ENCODE measurements at places on chromosomes 5 and 9. TPM values are rescaled to one million over a fixed set of nuclear protein-coding genes. Genes with fewer than 3 reads are reported as not detected.

DNA sequence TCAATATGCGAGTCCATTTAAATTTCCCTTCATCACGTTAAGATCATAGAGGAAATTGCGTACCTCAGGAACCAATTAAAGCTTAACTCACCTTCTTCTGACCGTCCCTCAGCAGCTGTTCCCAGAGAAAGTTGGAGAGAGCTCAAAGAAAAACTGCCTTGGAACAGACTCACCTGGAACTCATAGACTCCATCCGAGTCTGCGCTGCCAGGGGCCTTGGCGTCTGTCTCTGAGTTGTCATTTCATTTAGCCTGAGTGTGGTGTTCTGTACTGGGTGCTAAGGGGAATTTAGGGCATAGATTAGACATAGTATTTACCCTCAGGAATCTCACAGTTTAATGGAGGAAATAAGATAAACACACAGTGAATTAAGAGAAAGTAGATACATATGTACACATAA lies 892.7 kb downstream of the TLE1 start:
- H3K4me3 ChIP-seq, result no peak overlapping the region
- H3K27me3 ChIP-seq, result no peaks in the 10 kb centered on the region
- H3K36me3 ChIP-seq, result no peaks in the 10 kb centered on the region

DNA sequence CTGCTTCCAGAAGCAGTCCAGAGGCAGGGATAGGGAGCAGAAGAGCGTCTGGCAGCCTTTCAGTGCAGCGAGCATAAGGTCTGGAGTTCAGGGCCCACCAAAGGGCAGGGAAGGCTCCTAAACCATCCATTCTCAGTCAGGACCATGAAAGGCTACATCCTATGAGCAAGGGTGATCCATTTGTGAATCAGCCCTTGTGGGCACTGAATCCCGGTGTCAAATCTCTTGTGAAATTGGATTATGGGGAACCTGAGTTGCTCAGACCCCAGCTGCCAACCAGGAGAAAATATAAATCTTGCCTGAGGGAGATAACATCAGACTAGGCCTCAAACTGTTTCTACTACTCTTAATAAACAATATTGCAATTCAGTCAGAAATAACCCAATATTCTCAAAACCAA lies 204.4 kb downstream of the SYK start:
- H3K27me3 ChIP-seq, result no peaks in the 10 kb centered on the region
- DNase-seq, result no peak
- H3K36me3 ChIP-seq, result no peaks in the 10 kb centered on the region
- H3K27ac ChIP-seq, result no peak overlapping the region
- no peak overlapping the region for H3K4me3 ChIP-seq

DNA sequence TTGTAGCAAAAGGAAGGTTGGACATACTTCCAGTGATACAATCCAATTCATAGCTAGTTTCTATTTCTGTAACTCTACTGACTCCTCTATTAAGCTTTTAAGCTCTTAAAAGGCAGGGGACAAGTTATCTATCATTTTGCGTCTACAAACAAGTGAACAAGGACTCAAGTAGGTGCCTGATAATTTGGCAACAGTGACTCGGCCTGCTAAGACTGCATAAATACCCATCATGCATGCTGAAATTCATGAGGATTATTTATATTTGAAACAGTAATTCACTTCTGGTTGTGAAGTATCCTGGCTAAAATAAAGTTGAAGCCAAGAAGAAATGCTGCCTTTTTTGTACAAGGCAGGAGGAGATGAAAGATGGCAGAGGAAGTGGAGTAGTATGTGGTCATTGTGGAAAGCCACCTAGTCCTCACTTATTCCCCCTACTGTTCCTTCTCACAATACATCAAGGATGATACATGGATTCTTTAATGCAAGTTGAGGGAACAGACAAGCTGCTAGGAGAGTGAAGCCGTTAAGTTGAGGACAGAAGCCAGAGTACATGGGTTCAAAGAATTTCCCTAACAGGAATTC lies 74.0 kb downstream of the MRPS27 start:
- no peak overlapping the region for H3K4me3 ChIP-seq
- H3K27ac ChIP-seq, result peak overlapping the region; percentile 37
- no peaks in the 10 kb centered on the region for H3K27me3 ChIP-seq
- no peaks in the 10 kb centered on the region for H3K36me3 ChIP-seq

DNA sequence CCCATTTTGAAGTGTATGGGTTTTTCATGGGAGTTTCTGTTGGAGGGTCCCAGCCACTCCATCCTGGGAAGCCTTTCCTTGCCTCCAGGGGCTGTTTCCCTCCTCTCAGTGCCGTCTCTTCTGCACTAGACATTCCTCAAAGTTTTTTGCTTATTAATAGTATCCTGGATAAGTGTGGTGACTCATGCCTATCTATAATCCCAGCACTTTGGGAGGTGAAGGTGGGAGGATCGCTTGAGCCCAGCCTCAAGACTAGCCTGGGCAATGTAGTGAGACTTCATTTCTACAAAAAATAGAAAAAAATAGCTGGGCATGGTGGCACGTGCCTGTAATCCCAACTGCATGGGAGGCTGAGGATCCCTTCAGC lies 43.1 kb downstream of the RALGPS1 start:
- DNase-seq, result peak; percentile 64
- peaks cover 19% of the 10 kb centered on the region for H3K4me1 ChIP-seq
- no peak overlapping the region for H3K4me3 ChIP-seq

DNA sequence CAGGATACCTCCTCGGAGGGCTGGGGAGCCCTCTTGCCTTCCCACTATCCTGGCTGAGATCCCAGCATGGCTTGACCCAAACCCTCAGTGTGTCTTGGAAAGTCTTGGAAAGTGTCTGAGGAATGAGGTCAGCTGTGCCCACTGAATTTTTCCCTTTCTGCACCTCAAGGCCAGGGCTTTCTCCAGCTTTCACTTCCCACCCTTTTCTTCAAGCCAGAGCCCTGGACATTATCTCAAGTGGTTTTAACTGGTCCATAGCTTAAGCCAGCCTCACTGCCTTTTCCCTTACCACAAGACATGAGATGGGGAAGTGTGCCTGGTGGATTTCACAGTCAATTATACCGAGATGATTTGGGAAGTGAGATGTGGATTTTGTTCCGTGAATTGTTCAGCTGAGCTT lies 35.7 kb upstream of the LHX2 start:
- H3K4me3 ChIP-seq, result no peak overlapping the region
- no peak overlapping the region for H3K27ac ChIP-seq
- no peak for DNase-seq
- H3K36me3 ChIP-seq, result no peaks in the 10 kb centered on the region
- H3K27me3 ChIP-seq, result peaks cover 25% of the 10 kb centered on the region

DNA sequence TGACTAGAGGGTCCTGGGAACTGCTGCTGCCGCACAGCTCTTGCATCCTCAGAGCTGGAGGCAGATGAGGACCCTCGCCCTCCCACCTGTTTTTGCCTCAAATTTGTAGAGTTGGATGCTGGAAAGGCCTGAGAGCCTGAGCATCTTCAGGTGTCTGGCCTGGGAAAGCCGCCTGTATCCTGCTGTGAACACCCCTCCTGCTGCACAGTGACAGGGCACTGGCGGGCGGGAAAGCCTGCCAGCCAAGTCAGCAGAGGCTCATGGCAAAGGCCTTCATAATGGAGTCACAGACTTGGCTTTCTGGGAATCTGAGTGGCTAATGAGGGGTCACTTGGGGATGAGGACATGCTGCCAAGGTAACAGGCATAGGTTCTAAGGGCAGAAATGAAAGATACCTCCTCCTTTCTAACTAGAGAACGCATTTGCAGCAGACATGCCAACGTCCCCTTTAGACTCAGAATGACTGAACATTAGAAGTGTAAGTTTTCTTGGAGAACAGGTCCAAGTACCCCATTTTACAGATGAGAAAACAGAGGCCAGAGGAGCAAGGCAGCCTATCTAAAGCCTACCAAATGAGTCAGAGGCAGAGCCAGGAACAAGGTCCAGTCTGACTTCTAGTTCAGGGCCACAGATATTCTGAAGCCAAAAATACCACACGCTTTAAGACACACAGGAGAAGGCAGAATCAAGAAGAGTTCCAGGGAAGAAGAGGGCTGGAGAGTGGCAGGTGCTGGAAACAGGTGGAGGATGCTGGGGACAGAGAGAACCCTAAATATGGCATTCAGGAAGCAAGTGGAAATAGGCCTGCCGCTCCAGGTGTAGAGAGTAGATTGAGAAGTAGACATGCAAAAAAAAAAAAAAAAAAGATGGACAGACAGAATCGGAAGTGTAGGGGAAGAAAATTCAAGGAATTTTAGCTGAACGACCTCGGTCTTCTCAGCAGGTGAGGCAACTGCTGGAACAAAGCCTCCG lies 44.1 kb downstream of the EPB41L4B start:
- no peaks in the 10 kb centered on the region for H3K4me1 ChIP-seq
- H3K27me3 ChIP-seq, result peaks cover 6% of the 10 kb centered on the region
- H3K36me3 ChIP-seq, result no peaks in the 10 kb centered on the region
- H3K27ac ChIP-seq, result no peak overlapping the region
- no peak overlapping the region for H3K4me3 ChIP-seq

- no peak for DNase-seq
- H3K27me3 ChIP-seq, result no peaks in the 10 kb centered on the region
- H3K4me3 ChIP-seq, result no peak overlapping the region
- peaks cover 23% of the 10 kb centered on the region for H3K4me1 ChIP-seq
- no peak overlapping the region for H3K27ac ChIP-seq
These were observed 128.1 kb upstream of the LHFPL2 start for GRCh38 chr5:78776637-78777036.

DNA sequence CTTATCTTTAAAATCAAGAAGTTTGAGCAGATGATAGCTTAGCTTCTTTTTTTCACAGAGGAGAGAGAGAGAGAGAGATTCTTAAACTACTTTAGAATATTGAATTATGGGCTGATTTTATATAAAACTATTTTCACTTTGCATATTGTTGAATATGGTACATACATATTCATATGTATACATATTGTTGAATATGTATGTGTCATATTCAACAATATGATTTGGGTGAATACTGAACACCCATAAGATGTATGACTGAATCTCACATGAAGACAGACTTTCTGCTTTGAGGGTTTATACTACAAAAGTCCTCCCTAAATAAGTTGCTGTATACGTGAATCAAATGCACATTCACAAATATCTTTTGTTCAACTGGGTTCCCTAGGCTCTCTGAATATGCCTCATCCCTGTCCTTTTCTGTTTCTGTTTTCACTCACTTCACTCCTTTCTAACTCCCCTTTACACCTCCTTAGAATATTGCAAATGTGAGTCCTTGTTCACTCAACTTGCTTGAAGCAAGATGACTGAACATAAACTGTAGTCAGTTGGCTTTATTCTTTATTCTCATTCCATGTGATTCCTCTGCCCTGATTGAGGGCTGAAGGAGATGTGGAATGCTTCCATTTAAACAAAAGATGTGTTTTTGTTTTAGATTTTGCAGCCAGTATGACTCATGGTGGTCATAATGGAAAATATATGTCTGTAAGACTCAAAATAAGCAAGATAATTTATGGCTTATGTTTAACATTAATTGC lies 225.4 kb upstream of the DAB2 start:
- no peaks in the 10 kb centered on the region for H3K27me3 ChIP-seq
- H3K27ac ChIP-seq, result no peak overlapping the region

- H3K36me3 ChIP-seq, result no peaks in the 10 kb centered on the region
- no peaks in the 10 kb centered on the region for H3K27me3 ChIP-seq
- DNase-seq, result peak; percentile 44
- no peak overlapping the region for H3K4me3 ChIP-seq
- no peak overlapping the region for H3K27ac ChIP-seq
These were observed 543.0 kb downstream of the MAT2B start for GRCh38 chr5:164048359-164048926.

GRCh38 chr9:88732128-88732527 lies 197.2 kb downstream of the NXNL2 start:
- DNase-seq, result peak; percentile 70
- H3K4me1 ChIP-seq, result peaks cover 22% of the 10 kb centered on the region
- 0 out of 2 replicates have a peak, but pooled peaks cover 2% of the 10 kb centered on the region for H3K27me3 ChIP-seq
- no peaks in the 10 kb centered on the region for H3K36me3 ChIP-seq
- H3K4me3 ChIP-seq, result no peak overlapping the region

- no peak overlapping the region for H3K4me3 ChIP-seq
- peaks cover 15% of the 10 kb centered on the region for H3K4me1 ChIP-seq
- peaks cover 12% of the 10 kb centered on the region for H3K36me3 ChIP-seq
These were observed 29.7 kb downstream of the GPR21 start for GRCh38 chr9:123063177-123063598.

DNA sequence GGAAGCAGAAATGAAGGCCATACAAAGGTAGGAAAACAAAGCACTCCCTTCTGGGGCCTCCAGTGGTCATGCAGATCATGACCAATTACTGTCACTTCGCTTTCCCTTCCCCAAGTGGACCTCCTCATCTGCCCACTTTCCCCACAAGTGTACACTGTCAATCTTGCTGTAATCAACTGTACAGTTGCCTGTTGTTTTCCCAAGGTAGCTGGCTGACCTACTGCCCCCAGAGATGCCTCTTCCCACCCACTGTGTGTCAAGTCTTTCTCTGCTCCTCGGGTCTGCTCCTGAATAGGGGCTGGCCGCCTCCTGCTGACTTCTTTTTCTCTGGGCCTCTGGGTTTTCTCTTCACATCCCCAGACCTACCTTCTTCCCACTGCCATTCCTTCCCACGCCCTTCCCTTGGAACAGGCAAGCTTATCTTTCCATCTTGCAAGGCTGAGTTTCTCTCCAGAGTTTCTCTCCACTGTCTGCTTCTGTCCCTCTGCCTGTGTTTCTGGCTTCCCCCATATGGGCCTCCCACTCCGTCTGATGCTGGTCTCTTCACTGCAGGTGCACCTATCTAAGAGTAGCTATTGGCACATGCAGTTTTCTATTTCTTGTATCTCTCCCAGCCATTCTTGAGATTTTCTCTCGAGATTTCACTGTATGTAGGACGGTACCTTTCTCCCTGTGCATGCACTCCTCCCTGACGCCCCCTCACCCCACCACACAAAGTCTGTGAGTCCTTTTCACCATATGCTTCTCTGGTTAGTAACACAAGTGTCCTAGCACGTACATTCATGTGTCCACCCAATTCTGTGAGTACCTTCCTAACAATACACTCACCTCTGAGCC lies 2.4 kb downstream of the ELL2 start:
- H3K4me1 ChIP-seq, result peaks cover 3% of the 10 kb centered on the region
- H3K4me3 ChIP-seq, result peak overlapping the region; percentile 99
- peaks cover 33% of the 10 kb centered on the region for H3K36me3 ChIP-seq
- DNase-seq, result peak; percentile 33
- H3K27me3 ChIP-seq, result no peaks in the 10 kb centered on the region

- H3K4me1 ChIP-seq, result peaks cover 4% of the 10 kb centered on the region
- H3K27me3 ChIP-seq, result no peaks in the 10 kb centered on the region
- no peak for DNase-seq
These were observed 10.2 kb downstream of the DIAPH1 start for GRCh38 chr5:141608557-141608956.

DNA sequence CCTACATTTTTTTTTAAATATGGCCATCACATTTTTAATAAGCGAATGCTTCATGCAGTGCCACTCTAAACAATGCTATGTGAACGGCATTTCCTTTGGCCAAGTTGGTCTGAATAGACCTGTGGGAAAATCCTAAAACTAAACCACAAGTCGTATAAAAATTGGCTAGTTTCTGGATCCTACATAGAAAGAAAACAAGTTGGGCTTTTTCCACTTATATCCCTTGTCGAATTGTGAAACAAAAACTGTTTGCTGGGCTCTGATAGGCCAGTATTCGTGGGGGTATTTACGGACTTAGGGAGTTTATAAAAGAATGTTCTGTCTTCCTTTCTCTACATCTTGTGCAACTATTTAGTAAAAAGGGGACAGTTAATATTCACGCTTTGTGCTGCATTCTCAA lies 153.1 kb upstream of the KLF9 start:
- H3K27ac ChIP-seq, result no peak overlapping the region
- H3K4me3 ChIP-seq, result no peak overlapping the region

GRCh38 chr9:133585481-133586351 lies 23.5 kb downstream of the FAM163B start:
- DNase-seq, result no peak
- peaks cover 35% of the 10 kb centered on the region for H3K27me3 ChIP-seq
- H3K4me1 ChIP-seq, result peaks cover 4% of the 10 kb centered on the region
- no peaks in the 10 kb centered on the region for H3K36me3 ChIP-seq

Gene RMRP
- 39.7 TPM for polyA plus RNA-seq

Gene PHF24
- polyA plus RNA-seq, result 0.02 TPM

Gene PCDHGB7
- 7.4 TPM for polyA plus RNA-seq

Gene INSL4
- polyA plus RNA-seq, result 0.03 TPM

Gene SIT1
- polyA plus RNA-seq, result not detected
